ENCODE measurements at places on chromosomes 7 and 10.

DNA sequence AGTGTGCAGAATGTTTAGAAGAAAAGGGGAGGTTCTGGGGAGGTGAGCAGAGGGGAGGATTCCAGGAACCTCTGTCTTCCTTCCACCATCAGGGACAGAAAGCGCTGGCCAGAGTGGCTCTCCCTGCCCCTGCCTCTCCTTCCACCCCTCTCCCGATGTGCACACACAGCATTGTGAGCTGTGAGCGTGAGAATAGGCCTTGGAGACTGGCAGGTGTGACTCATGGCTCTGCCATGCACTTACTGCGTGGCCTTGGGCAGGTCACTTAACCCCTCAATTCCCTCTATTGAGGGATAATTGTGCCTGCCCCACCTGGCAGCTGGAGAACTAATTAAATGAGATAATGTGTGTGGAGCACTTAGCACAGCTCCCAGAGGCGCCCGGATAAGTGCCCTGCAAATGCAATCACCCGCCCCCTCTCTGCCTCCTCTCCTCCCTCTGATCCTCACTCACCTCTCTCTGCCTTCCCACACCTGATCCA is 115.4 kb downstream of the ZMIZ1 start:
- DNase-seq, result no peak

DNA sequence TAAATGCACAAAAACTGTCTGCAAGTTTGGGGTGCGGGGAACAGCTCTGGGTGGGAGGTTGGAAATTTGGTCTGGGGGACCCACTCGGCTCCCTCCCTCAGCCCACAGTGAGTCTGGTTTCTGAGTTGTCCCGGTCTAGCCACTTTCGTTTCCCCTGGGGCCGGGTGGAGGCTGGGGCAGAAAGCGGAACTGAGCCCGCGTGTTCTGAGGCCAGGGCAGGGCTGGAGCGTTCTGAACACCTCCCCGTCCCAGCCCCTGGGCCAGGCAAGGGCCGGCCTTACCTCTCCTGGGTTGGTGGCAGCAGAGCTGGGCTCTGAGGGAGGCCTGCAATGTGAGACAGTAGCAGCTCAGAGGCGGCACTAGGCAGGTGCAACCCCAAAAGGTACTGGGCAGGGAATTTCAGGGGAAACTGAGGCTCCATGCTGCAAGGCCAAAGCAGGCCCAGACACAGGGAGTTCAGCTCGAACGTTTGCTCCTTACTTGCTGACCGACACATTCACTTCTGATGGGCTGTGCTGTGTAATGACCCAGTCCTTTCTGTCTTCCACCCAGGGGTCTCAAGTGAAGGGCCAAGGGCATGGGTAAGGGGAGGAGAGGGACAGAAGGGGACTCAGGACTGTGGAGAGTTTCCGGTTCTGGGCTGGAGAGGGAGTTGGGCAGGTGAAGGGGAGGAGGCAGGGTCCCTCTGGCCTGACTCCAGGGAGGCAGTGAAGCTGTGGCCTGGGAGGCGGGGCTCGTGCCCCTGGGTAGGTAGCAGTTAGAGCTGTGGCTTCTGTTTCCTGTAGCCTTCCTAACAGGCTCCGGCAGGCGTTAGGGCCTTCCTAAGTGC is 3.0 kb downstream of the IRF5 start:
- DNase-seq, result no peak

DNA sequence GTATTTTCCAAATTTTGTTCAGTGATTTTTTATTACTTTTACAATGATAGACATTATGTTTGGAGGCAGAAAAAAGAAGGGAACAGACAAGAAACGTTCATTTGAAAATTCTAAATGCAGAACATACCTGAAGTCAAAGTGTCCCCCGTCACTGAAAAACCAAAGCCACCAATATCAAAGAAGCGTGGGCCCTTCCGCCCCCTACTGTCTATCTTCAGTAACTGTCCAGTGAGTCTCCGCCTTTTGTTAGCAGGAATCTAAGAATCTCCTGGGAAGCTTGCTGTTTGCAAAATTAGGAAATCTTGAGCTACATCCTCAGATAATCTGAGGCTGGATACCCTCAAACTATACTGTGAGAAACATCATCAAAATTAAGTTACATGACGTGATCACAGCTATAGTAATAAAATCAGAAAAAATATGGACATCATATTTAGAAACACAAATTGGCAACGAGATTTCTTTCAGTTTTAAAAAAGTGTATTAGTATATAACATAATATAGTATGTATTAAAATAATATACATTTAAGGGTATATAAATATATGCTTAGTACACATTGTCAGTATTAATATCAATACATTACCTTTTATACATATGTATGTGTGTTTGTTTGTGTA is 169.3 kb upstream of the AKR1E2 start:
- DNase-seq, result no peak

DNA sequence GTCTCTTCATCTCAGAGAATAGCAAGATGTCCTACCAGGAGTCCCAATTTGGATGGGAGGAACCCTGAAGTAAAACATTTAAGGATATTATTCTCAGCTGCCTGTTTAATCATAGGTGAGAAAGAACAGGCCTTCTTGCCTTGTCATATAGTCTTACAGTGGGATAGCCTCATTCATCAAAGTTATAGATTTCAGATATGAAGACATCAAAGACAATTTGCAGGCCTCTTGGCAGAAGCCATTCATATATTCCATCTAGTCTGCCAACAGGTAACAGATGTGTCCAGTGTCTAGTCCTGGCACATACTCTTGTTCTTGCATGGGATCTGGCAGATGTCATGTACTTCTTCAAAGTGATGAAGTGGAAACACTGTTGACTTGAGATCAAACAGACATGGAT is 601.3 kb upstream of the GHITM start:
- no peak for DNase-seq

DNA sequence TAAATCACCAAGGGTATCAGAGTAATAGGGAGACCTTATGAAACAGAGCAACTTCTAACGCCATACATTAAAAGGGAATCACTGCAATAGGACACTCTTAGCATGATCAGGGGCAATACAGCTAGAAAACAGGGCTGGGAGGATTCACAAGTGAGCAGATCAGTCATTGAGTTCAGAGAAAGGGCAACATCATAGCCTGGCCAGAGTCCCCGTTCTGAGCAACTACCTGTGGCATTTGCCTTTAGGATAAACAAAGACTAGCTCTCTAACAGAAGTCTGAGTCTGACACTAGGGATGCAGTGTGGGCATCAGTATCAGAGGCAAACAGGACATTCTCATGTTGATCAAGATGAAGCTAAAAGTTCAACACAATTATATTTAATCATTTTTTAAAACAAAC is 297.9 kb downstream of the DGKB start:
- no peak for DNase-seq

GRCh38 chr10:98435178-98435577 is 11.6 kb downstream of the HPS1 start:
- no peak for DNase-seq

GRCh38 chr7:89477991-89478390 is 676.3 kb upstream of the STEAP1 start:
- DNase-seq, result no peak

GRCh38 chr7:33873981-33874750 is 31.2 kb upstream of the BMPER start:
- DNase-seq, result no peak

All from stimulated activated CD8-positive, alpha-beta memory T cell treated with anti-CD3 and anti-CD28 coated beads, Interleukin-4, amount 100 ng/mL, for 1 hour (primary cell).